Right ventricle myocardium superior (tissue), 1 donor: ENCODE measurements at places on chromosomes 7 and 10. TPM values are rescaled to one million over a fixed set of nuclear protein-coding genes. Genes with fewer than 3 reads are reported as not detected.

Gene CBX3
- 54.2 TPM for total RNA-seq

Gene CELF2
- 67.7 TPM for total RNA-seq

Gene PLOD3
- total RNA-seq: 39.0 TPM

Gene GRID1
- 1.1 TPM for total RNA-seq

Gene PRR15
- total RNA-seq: not detected

Gene FGFR2
- 0.30 TPM for total RNA-seq

Gene LGI1
- total RNA-seq: 0.13 TPM

Gene CNPY1
- not detected for total RNA-seq

Gene KIAA1549
- 2.1 TPM for total RNA-seq

Gene ADCY1
- total RNA-seq: 5.0 TPM

Gene MMRN2
- 33.5 TPM for total RNA-seq

Gene CFAP58
- total RNA-seq: 2.2 TPM

Gene ASZ1
- not detected for total RNA-seq

Gene MRPS33
- total RNA-seq: 136 TPM

Gene SLC25A28
- 40.9 TPM for total RNA-seq

Gene PITX3
- 3.4 TPM for total RNA-seq

Gene C1GALT1
- 14.1 TPM for total RNA-seq

Gene TAS2R41
- not detected for total RNA-seq

Gene ECHS1
- 239 TPM for total RNA-seq

Gene HTR7
- 0.16 TPM for total RNA-seq

Gene OPALIN
- total RNA-seq: not detected

Gene TWIST1
- total RNA-seq: 1.4 TPM

Gene MMD2
- not detected for total RNA-seq

Gene ZNF488
- total RNA-seq: not detected

Gene CLRN3
- total RNA-seq: not detected

Gene FKBP6
- not detected for total RNA-seq

Gene OR2F1
- not detected for total RNA-seq

Gene ABLIM1
- total RNA-seq: 772 TPM

Gene HSPA12A
- 15.9 TPM for total RNA-seq

Gene IDI2
- total RNA-seq: 0.16 TPM

Gene PRKAR2B
- total RNA-seq: 16.3 TPM

Gene SBDS
- 180 TPM for total RNA-seq

Gene LDB3
- total RNA-seq: 1,375 TPM

Gene SLC26A3
- total RNA-seq: not detected

Gene C10orf105
- 0.05 TPM for total RNA-seq

Gene SAMD9L
- total RNA-seq: 3.7 TPM

Gene NFE2L3
- 0.91 TPM for total RNA-seq
